ENCODE measurements at places on chromosomes 16 and 17.

- no peak for DNase-seq
These were observed 57.6 kb downstream of the TMEM235 start for GRCh38 chr17:78289004-78289403.

- DNase-seq, result no peak
These were observed 21.8 kb upstream of the PRM1 start for GRCh38 chr16:11302977-11303376.

DNA sequence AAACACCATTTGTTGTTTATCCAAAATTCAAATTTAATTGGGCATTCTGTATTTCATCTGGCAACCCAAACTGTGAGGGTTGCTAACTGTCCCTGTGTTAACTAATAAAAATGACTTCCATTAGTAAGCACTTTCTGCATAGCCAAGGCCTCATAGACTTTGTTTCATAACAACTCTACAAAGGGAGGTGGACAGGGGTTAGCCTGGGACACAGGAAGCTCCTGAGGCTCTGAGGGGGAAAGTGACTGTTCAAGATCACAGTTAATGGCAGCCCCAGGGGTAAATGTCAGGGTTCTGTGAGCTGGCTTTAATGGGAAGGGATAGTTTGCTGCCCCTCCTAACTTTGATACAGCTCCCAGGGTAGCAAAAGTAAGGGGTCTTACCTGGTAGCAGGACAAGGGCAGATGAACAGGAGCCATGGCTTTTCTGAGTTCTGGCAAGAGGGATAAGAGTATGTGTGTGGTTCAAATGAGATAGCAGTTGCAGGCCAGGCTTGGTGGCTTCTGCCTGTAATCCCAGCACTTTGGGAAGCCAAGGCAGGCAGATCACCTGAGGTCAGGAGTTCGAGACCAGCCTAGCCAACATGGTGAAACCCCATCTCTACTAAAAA is 2.2 kb downstream of the HEATR9 start:
- DNase-seq, result no peak

DNA sequence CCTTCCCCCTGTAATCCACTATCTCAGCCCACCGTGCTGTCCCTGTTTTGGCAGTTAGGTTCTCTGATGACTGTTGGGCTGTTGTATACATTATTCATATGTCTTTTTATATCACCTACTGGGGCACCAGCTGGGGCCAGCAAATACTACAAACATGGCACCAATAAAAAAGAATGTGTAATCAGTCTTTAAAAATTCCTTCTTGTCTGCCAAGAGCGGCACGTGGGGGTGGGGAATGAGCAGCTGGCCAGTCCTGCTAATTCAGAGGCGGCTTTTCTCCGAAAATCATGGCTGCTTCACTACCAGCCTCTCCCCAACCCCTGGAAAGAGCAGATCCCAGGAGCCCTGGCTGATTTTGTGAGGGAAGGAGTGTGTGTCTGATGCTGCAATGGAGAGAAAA is 77.7 kb upstream of the EEF2KMT start:
- DNase-seq, result no peak

DNA sequence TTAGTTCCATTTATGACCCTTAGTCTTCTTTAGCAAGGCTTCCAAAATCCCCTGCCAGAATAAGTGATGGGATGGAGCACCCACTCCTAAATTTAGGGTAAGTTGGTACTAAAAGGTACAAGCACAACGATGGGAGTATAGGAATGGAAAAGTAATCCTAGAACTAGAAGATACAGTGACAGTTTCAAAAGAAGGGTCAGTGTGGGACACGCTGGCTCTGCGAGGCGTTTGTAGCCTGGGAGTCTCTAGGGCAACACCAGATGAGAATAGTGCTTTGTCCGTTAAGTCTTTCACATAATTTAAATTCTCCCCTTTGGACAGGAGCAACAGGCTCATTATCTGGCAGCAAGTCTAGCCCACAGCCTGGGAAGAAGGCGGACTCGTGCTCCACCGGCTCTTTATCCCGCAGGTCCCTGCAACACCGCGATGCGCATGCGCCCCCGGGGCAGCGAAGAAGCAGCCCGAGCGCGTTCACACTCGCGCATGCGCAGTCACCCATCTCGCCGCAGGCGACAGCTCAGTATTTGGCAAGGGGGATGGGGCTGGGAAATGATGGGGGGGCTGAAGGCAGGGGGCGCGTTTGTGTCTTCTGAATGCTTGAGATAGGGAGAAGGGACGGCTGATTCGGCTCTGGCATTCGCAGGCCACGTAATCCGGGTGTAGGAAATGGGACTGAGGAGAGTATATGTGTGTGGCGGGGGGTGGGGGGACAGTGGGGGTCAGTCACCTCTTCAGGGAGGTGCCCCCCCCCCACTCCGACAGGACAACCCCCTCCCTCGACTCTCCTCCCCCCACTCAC is 564 bp downstream of the SPOP start:
- DNase-seq, result peak; percentile 94

GRCh38 chr17:39555368-39555767 is 52.4 kb downstream of the NEUROD2 start:
- no peak for DNase-seq

- no peak for DNase-seq
These were observed 229.0 kb downstream of the SNX29 start for GRCh38 chr16:12205378-12206097.

GRCh38 chr16:66926961-66927436 is 1.7 kb upstream of the RRAD start:
- DNase-seq, result no peak

GRCh38 chr17:18139949-18140348 is 31.4 kb downstream of the MYO15A start:
- DNase-seq, result no peak

DNA sequence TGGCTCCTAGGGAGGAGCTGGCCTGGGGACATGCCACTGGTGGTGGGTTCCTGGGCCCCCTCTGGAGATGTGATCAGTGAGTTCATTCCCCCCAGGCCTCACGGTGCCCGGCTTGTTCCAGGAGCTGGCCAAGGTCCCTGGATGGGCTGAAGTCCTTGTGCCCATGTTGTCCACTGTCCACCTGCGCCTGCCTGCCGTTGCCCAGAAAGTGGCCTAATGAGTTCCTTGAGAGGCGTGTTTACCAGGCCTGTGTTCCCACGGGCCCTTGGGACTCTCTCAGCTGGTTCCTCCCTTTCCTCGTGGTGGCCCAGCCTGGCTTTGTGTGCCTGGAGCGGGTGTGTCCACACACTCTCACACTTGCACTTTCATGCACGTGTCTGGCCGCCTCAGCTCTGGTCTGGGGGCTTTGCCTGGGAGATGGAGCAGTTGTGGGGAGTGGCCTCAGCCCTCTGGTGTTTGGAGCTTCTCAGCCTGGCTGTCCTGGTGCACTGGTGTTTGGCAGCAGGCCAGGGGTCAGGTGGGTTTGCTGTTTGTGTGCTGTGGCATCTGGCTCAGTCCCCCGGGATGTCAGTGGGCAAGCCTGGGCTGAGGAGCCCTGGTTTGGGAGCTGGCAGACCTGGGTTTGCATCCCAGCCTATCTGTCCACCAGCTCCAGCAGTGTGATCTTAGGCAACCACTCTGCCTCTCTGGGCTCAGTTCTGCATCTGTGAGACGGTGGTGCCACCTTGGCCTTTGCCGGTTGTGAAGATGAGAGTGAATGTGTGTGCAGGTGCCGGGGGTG is 18.0 kb downstream of the ADCY7 start:
- DNase-seq, result no peak

DNA sequence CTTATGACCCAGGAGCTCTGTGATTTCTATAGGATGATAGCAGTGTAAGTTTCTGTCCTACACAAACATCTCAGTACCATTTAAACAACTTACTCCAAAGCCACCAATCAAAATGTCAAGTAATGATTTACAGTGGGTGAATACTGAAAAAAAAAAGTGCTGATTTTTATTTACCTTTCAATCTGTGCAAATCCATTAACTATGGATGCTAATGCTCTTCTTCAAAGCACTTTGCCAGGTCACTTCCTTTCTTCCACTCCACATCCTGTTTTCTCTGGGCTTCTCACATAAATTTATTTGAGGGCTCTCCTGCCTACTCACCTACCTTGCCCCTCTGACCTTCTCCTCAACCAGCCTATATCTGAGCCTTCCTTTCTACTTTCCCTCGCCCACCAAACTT is 101.6 kb downstream of the SKAP1 start:
- no peak for DNase-seq

DNA sequence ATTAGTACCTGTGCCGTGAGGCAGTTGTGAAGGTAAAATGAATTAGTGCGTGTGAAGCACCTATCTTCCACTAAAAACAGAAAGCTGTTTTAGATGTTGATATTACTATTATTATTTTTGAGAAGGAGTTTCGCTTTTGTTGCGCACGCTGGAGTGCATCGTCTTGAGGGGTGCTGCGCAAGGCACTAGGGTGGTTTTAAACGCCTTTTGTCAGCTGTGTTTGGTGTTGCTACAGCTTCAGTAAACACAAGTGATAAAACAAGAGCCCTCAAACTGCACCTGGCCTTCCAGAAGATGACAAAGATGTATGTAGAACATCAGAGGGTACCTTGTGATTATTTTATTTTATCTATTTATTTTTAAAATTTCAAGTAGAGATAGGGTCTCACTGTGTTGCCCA is 38.2 kb downstream of the PLCG2 start:
- no peak for DNase-seq

DNA sequence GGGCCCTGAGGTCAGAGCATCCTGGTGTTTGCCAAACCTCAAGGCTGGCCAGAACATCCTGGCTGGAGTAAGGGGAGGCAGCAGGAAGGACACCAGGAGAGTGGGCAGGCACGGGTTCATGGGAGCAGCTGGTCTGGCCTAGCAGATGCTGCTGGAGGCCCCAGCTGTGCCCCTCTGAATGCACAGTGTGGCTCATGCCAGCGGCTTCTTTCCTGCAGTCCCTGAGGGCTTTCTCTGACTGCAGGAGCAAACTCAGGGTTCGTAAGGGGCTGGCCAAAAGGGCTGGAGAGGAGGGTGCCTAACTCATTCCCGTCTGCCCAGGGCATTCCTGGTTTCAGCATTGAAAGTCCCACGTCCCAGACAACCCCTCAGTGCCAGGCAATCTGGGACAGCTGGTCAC is 78.7 kb downstream of the ZDHHC7 start:
- DNase-seq, result no peak

DNA sequence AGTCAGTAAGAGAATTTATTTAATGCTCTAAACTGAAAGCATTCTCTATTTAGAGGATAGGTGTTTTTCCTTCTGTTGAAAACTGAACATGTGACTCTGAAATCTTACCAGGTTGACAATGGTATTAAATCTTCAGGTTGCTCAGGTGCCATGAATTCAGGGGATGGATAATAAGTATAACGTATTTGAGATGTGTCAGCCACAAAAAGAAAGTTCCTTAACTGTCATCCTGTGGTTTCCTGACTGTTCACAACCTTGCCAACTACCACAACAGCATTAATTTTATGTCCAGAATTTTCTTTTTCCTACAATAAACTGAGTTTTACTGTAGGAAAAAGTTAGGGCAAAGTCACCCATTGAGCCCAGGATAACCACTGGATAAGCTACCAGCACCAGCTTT is 243.3 kb upstream of the PSMD7 start:
- no peak for DNase-seq

GRCh38 chr17:61309362-61310256 is 90.0 kb upstream of the TBX2 start:
- DNase-seq, result no peak

- DNase-seq, result no peak
These were observed 173.3 kb downstream of the MRTFB start for GRCh38 chr16:14244196-14245010.

GRCh38 chr17:66702106-66702936 is 132.6 kb upstream of the CACNG5 start:
- no peak for DNase-seq

- no peak for DNase-seq
These were observed 15.9 kb upstream of the USP10 start for GRCh38 chr16:84683691-84684591.

DNA sequence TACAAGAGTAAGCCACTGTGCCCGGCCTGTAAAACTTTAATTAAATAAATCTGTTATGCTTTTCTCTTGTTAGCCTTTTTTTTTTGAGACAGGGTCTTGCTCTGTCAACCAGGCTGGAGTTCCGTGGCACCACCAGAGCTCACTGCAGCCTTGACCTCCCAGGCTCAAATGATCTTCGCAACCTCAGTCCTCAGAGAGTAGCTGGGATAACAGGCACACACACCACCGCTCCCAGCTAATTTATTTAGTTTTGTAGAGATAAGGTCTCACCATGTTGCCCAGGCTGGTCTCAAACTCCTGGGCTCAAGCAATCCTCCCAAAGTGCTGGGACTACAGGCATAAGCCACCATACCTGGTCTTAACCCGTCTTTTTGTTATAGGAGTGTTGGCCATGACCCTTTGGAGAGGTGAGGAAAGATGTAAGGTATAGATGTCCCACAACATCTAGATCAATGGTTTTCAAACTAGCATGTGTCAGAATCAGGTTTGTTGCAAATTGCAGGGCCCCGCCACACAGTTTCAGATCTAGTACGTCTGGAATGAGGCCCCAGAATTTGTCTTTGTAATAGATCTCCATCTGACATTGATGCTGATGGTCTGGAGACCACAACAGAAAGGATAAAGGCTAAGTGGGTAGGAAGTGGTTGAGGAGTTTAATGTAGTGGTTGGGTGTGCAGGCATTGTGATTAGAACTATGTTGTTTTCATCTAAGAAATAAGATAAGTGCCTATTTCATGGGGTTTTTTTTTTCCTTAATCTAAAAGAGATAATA is 4.3 kb upstream of the GGA2 start:
- DNase-seq, result no peak

GRCh38 chr17:8025176-8025911 is 13.5 kb upstream of the ALOX15B start:
- no peak for DNase-seq

GRCh38 chr17:382644-383533 is 30.3 kb upstream of the RPH3AL start:
- DNase-seq, result no peak

GRCh38 chr16:89949121-89949742 is 677 bp downstream of the DEF8 start:
- no peak for DNase-seq

GRCh38 chr17:61595418-61596186 is 4.6 kb upstream of the NACA2 start:
- no peak for DNase-seq

GRCh38 chr17:1058423-1059130 is 61.6 kb downstream of the TIMM22 start:
- peak; percentile 14 for DNase-seq

GRCh38 chr16:965487-965886 is 5.3 kb downstream of the LMF1 start:
- DNase-seq, result no peak

DNA sequence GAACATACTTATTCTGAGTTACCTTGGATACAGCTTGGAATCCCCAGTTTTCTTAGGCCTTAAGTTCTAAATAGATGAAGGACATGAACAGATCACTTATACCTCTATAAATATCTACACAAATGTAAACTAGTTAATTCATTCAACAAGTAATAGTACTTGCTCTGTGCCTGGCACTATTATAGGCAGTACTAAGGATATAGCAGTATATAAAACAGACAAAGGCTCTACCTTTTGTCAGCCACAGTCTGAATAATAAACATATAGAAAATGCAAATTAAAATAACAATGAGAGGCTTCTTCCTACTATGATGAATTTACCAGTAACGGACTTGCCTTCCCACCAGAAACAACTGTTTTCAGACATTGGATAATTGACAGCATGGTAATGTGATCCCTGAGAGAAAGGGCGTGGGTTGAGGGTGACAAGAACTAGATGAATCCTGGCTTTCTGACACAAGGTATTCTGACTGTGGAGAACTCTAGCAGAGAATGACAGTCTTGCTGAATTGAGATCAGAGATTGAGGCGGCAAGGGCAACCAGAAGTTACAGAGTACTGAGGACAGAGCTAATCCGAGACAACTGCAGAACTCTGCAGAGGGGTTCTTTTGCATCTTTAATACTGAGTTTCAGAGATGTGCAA is 170.5 kb downstream of the TANC2 start:
- no peak for DNase-seq

Measured in activated T-cell treated with anti-CD3 and anti-CD28 coated beads for 4 hours (primary cell).